ENCODE measurements at places on chromosomes 2 and 18.

- DNase-seq = no peak
- no peak overlapping the region for H3K27ac ChIP-seq
- H3K27me3 ChIP-seq = peaks cover 4% of the 10 kb centered on the region
- no peak overlapping the region for H3K4me3 ChIP-seq
Measured at GRCh38 chr2:45218931-45219339, 209.7 kb upstream of the SIX2 start.

DNA sequence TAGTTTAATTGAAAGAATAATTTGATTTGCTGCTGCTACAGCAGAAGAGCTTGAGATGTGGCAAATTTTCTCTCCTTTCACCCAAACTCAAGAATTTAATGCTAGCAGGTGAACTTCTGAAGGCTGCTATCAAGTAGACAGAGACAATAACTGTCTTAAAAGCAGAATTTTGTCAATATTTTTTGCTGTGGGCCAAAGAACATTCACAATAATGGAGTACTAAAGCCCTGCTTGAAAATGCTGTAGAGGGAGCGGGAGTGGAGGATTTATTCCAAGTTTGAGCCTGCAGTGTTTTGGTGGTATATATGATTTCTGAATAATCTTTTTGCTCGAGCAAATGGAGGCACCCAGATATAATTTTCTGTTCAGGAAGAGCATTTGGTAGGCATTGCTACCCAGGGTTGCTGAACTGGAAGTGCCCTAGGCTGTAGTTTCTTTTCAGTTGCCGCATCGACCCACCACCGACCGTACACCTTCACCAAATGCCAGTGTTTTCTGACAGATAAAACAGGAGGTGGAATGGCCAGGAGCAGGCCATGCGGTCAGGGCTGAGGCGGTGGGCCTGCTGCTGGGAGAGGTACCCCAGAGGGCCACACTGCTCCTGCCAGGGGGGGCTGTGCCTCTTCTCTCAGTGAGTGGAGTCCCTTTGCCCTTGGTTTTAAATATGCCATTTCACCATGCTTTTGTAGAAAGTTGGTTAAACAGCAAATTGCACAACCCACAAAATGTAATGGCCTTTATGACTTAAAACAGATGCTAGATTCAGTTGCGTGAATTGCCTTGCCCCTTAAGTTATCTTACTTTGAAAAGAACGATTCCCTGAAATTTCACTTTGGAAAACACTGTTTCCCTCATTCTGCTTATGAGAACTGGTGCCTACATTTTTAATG lies 36.4 kb downstream of the TSHZ1 start:
- no peaks in the 10 kb centered on the region for H3K36me3 ChIP-seq
- peak overlapping the region; percentile 38 for H3K4me3 ChIP-seq
- DNase-seq = no peak
- H3K4me1 ChIP-seq = peaks cover 15% of the 10 kb centered on the region
- peak overlapping the region; percentile 90 for H3K27ac ChIP-seq

DNA sequence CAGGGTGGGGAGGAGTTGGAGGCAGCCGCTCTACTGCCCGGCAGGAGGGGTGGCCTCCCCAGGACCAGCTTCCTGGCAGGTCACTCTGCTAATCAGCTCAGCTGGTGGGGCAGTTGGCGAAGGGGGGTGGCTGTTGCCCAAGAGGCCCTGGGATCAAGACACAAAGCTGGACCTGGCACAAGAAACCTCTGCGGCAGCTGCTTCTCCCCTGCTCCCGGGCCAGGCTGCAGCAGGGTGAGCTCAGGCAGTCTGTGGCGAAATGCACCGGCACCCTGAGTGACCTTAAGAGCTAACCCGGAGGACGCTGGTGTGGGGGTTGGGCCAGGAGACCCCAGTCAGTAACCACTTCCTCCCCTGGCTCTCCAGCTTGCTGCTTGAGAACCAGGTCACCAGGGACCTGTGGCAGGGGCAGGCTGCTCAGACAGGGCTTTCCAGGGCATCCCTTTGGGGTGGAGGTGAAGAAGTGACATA lies 31.1 kb downstream of the TOGARAM2 start:
- H3K4me1 ChIP-seq = peaks cover 79% of the 10 kb centered on the region
- no peaks in the 10 kb centered on the region for H3K27me3 ChIP-seq
- peak overlapping the region; percentile 92 for H3K27ac ChIP-seq
- H3K36me3 ChIP-seq = no peaks in the 10 kb centered on the region
- H3K4me3 ChIP-seq = no peak overlapping the region
- DNase-seq = peak; percentile 81

- H3K4me1 ChIP-seq = no peaks in the 10 kb centered on the region
- H3K27ac ChIP-seq = no peak overlapping the region
- DNase-seq = no peak
- no peaks in the 10 kb centered on the region for H3K36me3 ChIP-seq
- no peaks in the 10 kb centered on the region for H3K27me3 ChIP-seq
Measured at GRCh38 chr2:179243046-179243445, 21.6 kb downstream of the SESTD1 start.

GRCh38 chr18:62933261-62933887 lies 218.0 kb downstream of the PHLPP1 start:
- H3K27ac ChIP-seq = no peak overlapping the region
- H3K27me3 ChIP-seq = no peaks in the 10 kb centered on the region
- DNase-seq = no peak
- no peaks in the 10 kb centered on the region for H3K36me3 ChIP-seq
- no peak overlapping the region for H3K4me3 ChIP-seq
- H3K4me1 ChIP-seq = no peaks in the 10 kb centered on the region

DNA sequence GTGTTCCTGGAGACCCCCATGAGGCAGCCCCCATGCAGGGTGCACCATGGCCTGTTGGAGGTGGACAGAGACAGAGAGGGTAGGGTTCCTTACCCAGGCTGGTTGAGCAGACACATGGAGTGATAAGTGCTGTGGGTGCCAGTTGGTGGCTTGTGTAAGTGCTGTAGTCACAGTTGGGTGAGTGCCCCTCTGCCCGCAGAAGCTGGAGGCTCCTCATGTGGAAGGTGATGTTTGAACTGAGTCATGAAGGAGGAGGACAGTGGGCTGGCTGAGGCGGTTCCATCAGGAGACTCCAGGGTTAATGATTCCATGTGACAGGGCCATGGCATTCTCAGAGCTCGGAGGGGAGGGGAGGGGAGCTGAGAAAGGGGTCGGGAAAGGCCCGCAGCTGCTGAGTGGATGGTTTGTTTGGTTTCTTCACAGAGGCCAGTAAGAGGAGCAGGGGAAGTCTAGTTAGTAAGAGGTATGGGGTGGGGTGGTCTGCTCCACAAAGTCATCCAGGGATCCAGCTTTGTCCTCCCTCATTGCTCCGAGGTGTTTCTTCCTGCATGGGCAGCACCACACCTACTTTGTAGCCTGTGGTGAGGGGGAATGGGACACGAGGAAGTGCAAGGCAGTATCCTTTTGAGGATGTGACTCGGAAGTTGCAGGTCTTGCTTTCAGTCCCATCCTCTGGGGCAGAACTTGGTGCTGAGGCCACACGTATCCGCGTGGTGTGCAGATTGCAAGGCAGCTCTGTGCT lies 13.6 kb downstream of the IMPA2 start:
- DNase-seq = no peak
- peak overlapping the region; percentile 71 for H3K27ac ChIP-seq
- peaks cover 70% of the 10 kb centered on the region for H3K4me1 ChIP-seq
- no peaks in the 10 kb centered on the region for H3K27me3 ChIP-seq

DNA sequence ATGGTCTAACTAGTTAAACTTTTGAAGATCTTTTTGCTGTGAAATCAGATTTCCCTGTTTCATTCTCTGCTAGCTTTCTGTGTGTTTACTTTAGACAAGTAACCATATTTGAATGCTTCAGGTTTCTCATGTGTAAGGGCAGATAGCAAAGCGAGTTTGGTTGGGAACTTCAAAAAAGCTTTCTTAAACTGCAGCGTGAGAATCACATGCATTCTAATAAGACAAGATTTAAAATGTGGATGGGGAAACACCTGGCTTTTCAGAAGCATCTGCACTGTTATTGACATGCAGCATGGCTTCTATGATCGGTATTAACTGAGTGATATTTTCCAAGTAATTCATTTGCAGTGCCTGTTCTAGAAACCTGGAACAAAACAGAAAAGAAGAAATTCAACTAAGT lies 119.3 kb downstream of the ABCA12 start:
- H3K36me3 ChIP-seq = no peaks in the 10 kb centered on the region
- no peak for DNase-seq
- H3K4me3 ChIP-seq = no peak overlapping the region
- no peak overlapping the region for H3K27ac ChIP-seq
- no peaks in the 10 kb centered on the region for H3K4me1 ChIP-seq

- peaks cover 73% of the 10 kb centered on the region for H3K4me1 ChIP-seq
- DNase-seq = no peak
- H3K36me3 ChIP-seq = no peaks in the 10 kb centered on the region
- no peaks in the 10 kb centered on the region for H3K27me3 ChIP-seq
- no peak overlapping the region for H3K4me3 ChIP-seq
Measured at GRCh38 chr2:43346602-43347567, 120.5 kb upstream of the ZFP36L2 start.

DNA sequence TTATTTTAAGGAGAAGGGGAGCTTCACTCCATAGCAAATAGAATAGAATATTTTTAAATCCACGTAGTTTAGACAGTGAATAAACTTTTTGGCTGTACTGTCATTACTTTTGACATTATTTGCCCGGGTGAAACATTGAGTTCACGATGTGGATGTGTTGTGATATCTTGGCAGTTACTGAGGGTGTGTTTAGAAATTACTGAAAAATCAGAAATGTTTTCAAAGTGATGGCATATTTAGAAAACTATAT lies 769 bp upstream of the FAM98A start:
- H3K36me3 ChIP-seq = no peaks in the 10 kb centered on the region
- H3K4me1 ChIP-seq = peaks cover 6% of the 10 kb centered on the region
- no peak for DNase-seq
- peak overlapping the region; percentile 83 for H3K27ac ChIP-seq
- no peaks in the 10 kb centered on the region for H3K27me3 ChIP-seq
- peak overlapping the region; percentile 69 for H3K4me3 ChIP-seq

DNA sequence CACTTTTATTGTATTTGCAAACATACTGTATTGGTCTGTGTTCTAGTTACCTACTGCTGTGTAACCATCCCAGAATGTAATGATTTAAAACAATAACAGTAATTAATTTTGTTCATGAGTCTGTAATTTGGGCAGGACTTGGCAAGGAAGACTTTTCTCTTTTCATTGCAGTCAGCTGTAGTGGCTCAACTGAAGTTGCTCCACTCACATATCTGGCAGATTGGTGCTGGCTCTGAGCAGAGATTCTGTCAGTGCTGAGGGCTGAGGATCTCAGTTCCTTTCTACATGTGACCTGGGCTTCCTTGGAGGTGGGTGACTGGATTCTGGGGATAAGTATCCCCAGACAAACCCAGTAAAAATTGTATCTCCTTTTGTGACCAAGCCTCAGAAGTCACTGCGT lies 26.6 kb downstream of the PTPN4 start:
- no peak overlapping the region for H3K27ac ChIP-seq
- H3K4me1 ChIP-seq = no peaks in the 10 kb centered on the region
- DNase-seq = no peak
- no peaks in the 10 kb centered on the region for H3K36me3 ChIP-seq
- no peak overlapping the region for H3K4me3 ChIP-seq

- no peaks in the 10 kb centered on the region for H3K36me3 ChIP-seq
- no peaks in the 10 kb centered on the region for H3K4me1 ChIP-seq
- H3K4me3 ChIP-seq = no peak overlapping the region
- DNase-seq = no peak
- no peaks in the 10 kb centered on the region for H3K27me3 ChIP-seq
- H3K27ac ChIP-seq = no peak overlapping the region
Measured at GRCh38 chr2:223032187-223033142, 19.5 kb upstream of the KCNE4 start.

DNA sequence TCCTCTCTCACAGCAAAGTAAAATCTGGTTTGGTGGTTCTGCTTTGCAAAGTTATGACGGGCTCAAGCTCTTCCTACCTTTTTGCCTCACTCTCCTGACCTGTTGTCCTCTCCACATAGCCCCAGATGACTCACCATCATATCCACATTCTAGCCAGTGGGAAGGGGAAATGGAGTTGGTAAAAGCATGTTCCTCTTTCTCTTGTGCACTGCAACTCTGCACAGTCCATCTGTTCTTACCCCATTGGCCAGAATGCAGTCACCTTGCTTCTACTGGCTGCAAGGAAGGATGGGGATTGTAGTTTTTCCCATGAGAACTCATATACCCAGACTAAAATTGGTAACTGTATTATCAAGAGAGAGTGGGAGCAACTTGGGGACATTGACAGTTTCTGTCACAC lies 50.4 kb upstream of the SMIM21 start:
- H3K27ac ChIP-seq = no peak overlapping the region
- H3K27me3 ChIP-seq = no peaks in the 10 kb centered on the region
- DNase-seq = peak; percentile 20
- H3K4me3 ChIP-seq = no peak overlapping the region
- H3K36me3 ChIP-seq = no peaks in the 10 kb centered on the region
- peaks cover 1% of the 10 kb centered on the region for H3K4me1 ChIP-seq

DNA sequence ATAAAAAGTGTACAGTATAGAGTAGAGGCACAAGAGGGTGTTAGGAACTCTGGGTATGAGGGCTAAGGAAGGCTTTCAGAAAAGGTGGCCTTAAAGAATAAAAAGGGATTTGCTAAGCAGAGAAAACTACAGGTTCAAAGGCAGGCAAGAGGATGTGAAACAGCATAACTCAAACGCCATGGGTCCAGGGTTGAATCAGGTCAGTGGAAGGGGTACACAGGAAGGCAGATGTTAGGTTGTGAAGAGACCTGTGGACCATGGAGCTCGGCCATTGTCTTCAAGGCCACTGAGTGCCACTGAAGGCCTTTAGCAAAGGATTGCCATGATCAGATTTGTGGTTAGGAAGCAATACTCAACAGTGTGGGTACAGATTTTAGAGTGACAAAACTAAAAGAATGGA lies 108.2 kb upstream of the FAM98A start:
- H3K4me1 ChIP-seq = no peaks in the 10 kb centered on the region
- no peaks in the 10 kb centered on the region for H3K36me3 ChIP-seq
- no peak overlapping the region for H3K4me3 ChIP-seq

- H3K4me3 ChIP-seq = no peak overlapping the region
- peaks cover 8% of the 10 kb centered on the region for H3K27me3 ChIP-seq
- DNase-seq = no peak
- H3K27ac ChIP-seq = no peak overlapping the region
- H3K36me3 ChIP-seq = no peaks in the 10 kb centered on the region
Measured at GRCh38 chr18:26230497-26230896, 4.3 kb downstream of the TAF4B start.

GRCh38 chr2:142973160-142973821 lies 95.8 kb downstream of the KYNU start:
- no peak overlapping the region for H3K4me3 ChIP-seq
- H3K27ac ChIP-seq = no peak overlapping the region
- no peaks in the 10 kb centered on the region for H3K4me1 ChIP-seq
- H3K36me3 ChIP-seq = no peaks in the 10 kb centered on the region

DNA sequence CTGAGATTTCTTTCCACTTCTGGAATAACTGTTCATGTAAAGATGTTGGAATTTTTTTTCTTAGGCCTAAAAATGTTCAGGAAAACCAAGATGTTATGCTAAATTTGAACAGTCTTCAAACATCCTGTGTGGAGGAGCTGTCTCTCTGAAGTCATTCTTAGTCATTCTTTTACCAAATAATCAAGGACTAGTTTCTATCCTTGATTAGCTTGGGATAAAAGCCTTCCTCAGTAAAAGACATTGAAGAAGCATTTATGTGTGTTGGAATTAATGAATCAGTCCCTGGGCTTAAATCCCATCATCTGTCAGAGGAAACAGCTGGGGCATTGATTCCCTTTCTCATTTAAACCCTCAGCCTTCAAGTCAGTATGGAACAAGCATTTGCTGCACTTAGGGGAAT lies 300.1 kb upstream of the NXPH2 start:
- H3K4me3 ChIP-seq = no peak overlapping the region
- H3K36me3 ChIP-seq = no peaks in the 10 kb centered on the region
- H3K27me3 ChIP-seq = no peaks in the 10 kb centered on the region
- H3K4me1 ChIP-seq = no peaks in the 10 kb centered on the region
